ENCODE measurements at places on chromosomes 6 and 20. TPM values are rescaled to one million over a fixed set of nuclear protein-coding genes. Genes with fewer than 3 reads are reported as not detected.

Gene RPRD1B
- 23.7 TPM for polyA plus RNA-seq

Gene ETV7
- polyA plus RNA-seq, result 0.81 TPM

Gene NR2E1
- polyA plus RNA-seq, result not detected

Gene GMPR
- polyA plus RNA-seq, result 8.2 TPM

Gene ZC3H12D
- polyA plus RNA-seq, result 0.02 TPM

Gene BTNL2
- polyA plus RNA-seq, result not detected
